ENCODE measurements at places on chromosomes 11 and 22.

DNA sequence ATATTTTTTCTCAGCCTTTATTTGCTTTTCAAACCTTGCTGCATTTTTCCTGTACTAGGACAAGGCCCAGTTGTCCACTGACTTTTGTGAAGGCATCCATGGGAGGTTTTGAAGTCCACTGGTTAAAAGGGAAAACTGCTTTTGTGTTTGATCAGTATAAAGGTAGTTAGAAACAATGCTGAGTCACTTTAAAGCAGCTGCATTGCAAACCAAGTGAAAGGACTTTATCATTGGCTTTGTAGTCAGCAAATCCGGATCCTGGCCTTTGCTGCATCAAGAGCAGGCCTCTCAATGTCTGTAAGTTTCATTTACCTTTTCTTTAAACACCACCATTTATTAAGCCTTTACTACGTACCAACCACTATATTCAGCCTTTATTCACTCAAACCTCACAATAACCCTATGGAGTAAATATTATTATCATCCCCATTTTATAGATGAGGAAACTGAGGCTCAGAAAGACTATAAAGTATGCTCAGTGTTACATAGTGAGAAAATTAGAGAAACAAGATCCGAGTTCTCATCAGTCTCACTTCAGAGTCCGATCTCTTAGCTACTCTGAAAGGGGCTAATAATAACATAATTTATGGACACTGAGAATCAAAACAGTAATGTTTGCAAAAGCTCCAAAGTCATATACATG is 60.6 kb upstream of the HSD17B12 start:
- DNase-seq, result no peak

DNA sequence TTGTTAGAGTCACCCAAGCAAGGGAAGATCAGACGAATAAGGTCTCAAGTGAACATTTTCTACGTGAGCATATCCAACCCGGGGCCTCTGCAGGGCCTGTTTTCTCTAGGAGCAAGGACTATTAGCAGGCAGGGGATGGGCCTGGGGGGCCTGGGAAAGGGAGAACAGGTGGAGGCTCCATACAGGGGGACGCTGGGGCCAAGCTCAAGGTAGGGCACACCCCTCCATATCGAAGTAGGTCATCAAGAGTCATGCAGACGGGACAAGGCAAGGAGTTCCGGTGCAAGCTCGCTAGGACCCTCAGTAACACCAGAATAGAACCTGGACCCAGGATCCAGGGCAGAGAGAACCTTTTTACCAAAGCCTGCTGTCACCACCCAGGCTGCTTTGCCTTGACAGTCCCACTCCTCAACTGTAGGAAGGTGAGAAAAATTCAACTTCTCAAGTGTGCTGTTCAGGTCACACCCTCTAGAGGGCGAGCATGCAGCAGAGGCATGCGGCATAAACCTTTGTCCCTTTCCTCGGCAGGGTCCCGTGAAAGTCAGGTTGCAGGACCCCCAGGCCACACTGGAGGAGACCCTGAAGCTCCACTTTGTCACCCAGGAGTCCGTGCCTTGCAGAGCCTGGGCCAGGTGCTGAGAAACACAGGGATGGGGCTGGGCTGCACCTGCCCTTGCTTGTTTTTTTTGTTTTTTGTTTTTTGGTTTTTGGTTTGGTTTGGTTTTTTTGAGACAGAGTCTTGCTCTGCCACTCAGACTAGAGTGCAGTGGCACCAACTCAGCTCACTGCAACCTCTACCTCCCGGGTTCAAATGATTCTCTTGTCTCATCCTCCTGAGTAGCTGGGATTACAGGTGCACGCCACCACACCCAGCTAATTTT is 8.6 kb upstream of the APOBEC3B start:
- DNase-seq, result peak; percentile 66

GRCh38 chr11:48150213-48150612 is 66.4 kb upstream of the OR4B1 start:
- no peak for DNase-seq

- DNase-seq, result no peak
Measured at GRCh38 chr22:42194953-42195352, 64.3 kb upstream of the CYP2D6 start.

GRCh38 chr22:50326956-50327710 is at the start of gene DENND6B:
Gene DENND6B, minus strand, starts transcription at chr22:50327012. Its CDS starts 24 bp downstream, at chr22:50326988.
- peak; percentile 61 for DNase-seq

GRCh38 chr11:10017911-10018310 is 276.1 kb downstream of the SBF2 start:
- DNase-seq, result no peak

GRCh38 chr11:111967649-111968048 is 30.5 kb downstream of the DIXDC1 start:
- no peak for DNase-seq

- DNase-seq, result no peak
Measured at GRCh38 chr11:35073691-35074419, 65.1 kb upstream of the CD44 start.

DNA sequence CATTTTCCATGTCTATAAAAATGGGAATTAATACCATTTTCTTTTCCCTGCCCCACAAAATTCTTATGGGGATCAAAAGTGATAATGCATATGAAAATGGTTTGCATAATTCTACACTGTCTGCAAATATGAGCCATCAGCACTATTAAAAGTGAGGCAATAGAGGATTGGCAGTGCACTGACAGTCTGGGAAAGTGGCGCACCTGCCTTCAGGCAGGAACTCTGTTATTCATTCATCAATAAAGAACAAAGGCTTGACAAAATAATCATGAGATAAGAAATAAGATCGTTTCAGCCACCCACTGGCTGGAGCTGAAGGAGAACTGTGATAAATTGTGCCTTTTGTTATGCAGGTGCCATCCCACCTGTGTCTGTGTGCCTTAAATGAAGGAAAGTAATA is 49.5 kb downstream of the ARFGAP2 start:
- no peak for DNase-seq

GRCh38 chr22:38062791-38063190 is 5.6 kb downstream of the PICK1 start:
- no peak for DNase-seq

- DNase-seq, result no peak
Measured at GRCh38 chr11:18836417-18836816, 44.8 kb upstream of the PTPN5 start.

DNA sequence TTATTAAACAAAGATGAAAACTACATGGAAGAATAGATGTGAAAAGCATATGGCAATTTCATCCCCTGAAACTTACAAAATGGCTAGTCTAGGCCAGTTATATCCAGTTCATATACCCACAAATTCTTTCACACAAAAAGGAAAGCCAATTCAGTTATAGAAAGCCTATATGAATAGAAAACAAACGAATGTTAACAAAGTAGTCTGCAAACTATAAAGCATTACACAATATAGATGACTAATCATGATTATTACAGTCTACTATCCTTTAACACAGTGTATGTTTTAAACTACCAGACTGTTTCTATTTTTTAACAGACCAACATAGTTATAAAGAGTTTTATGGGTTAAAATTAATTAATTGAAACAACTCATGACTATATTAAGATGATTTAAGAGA is 12.1 kb downstream of the DCUN1D5 start:
- no peak for DNase-seq

GRCh38 chr11:40274017-40274416 is 1185.4 kb downstream of the LRRC4C start:
- DNase-seq, result no peak

DNA sequence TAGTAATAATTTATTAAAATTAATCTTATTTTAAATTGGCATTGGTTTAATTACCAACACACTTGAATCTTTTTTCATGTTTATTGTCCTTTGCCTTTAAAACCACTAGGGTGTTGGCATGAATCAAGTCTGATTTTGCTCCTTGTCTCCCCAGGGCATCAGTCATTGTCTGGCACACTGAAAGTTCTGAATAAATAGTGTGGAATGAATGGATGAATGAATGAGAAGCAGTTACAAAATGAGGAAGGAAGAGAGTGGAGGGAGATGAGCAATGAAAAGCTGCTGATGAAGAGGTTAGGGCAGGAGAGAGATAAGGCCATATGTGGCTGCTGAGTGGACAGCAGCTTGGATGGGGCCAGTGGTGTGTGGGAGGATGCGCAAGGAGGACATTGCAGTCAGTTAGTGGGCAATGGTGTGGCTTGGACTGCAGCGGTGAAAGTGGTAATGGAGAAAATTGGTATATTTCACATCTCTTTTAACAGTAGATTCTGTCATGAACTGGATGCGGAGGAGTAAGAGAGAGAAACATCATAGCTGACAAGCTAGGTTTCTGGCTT is 132.0 kb downstream of the SPON1 start:
- no peak for DNase-seq

GRCh38 chr11:113382121-113382520 is 5.5 kb upstream of the ANKK1 start:
- no peak for DNase-seq

- no peak for DNase-seq
Measured at GRCh38 chr11:57255618-57256017, 18.6 kb upstream of the APLNR start.

GRCh38 chr11:78400116-78400515 is 17.5 kb downstream of the GAB2 start:
- DNase-seq, result no peak

GRCh38 chr22:17665854-17666253 is 27.3 kb downstream of the BCL2L13 start:
- no peak for DNase-seq

GRCh38 chr11:13966013-13966412 is 3.5 kb downstream of the SPON1 start:
- DNase-seq, result no peak

DNA sequence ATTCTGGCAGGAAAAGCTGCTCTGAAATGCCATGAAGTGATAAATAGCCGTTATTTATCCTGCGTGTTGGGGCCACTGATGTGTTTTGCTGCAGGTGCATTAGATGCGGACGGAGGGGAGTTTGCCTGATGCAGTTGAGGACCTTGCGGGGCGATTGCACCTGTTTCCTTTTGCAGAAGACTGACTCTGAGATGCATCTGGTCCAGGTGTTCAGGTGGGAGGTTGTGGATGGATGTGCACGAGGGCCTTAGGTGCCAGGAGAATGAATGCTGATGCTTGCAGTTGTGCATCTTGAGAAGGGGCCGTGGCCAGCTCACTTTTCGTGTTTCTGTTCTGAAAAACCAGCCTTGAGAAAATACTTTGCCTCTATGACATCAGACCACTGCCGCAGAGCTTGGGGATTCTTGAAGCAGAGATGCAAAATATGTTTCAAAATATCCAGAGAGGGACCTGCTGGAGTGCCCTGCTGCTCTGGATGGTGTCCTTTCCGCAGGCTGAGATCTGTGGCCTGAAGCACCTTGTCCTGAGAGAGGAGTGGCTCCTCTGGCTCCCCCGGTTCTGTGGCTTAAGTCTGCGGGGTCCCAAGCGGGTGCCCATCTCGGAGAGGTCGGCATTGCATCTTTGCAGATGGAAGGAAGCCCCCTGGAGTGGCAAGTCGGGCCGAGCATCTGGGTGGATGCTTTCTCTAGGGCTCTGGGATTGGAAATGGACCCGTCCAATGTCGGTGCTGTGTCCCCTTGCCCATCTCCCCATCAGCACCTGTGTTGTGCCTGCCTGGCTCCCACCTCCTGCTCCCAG is 1031.1 kb downstream of the TBC1D22A start:
- no peak for DNase-seq

DNA sequence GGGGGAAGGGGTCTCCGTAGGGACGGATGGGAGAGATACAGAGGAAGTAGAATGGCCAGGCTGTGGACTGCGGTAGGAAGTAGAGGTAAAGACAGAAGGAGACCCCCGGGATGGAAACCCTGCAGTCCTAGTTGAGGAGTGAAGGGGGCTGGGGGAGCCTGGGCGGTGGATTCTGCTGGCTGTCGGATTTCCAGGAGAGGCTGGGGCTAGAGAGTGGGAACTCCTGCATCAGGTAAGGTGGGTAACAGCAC is 727 bp upstream of the SCARF2 start:
- no peak for DNase-seq

DNA sequence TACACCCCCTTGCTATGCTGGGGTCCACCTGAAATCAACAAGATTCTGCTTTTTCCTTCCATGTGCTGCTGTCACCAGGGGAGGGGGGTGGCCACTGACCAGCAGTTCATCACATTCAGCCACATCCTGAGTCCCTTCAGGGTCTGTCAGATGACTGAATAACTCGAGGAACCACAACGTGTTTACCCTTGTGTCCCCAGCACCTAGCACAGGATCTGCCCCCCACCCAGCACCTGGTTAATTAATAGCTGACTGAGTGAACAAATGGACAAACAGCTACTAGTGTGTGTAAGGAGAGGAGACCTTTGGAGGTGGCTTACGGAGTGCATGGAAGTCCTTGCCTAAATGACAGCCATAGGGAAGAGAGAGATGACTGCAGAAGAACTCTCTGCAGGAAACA is 119.5 kb upstream of the NCAM1 start:
- DNase-seq, result no peak

DNA sequence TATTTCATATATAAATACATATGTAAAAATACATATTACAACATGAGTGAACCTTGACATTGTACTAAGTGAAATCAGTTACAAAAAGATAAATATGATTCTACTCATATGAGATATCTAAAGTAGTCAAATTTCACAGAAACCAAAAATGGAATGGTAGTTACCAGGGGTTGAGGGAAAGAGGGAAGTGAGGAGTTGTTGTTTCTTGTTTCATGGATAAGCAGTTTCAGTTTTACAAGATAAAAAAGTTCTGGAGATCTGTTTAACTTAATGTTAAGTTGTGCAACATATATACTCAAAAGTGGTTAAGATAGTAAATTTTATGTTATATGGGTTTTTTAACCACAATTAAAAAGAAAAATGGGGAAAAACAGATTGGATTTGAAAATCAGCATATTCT is 107.7 kb downstream of the ELP4 start:
- no peak for DNase-seq
